ENCODE measurements at places on chromosomes 5 and 9. TPM values are rescaled to one million over a fixed set of nuclear protein-coding genes. Genes with fewer than 3 reads are reported as not detected.

The EQTN gene
- total RNA-seq = not detected

The DPM2 gene
- 39.7 TPM for total RNA-seq

The NRARP gene
- total RNA-seq = 0.25 TPM

The SPAG8 gene
- 5.7 TPM for total RNA-seq

The KIF4B gene
- not detected for total RNA-seq

The GABBR2 gene
- total RNA-seq = not detected
